Mesendoderm (in vitro differentiated cells): ENCODE measurements at places on chromosomes 1 and 21.

GRCh38 chr1:118986555-118987467, 1.3 kb downstream of the TBX15 start:
- no peak overlapping the region for H3K27ac ChIP-seq
- no peaks in the 10 kb centered on the region for H3K36me3 ChIP-seq
- DNase-seq, result peak; percentile 47
- peaks cover 82% of the 10 kb centered on the region for H3K27me3 ChIP-seq
- peak overlapping the region; percentile 27 for H3K4me3 ChIP-seq

DNA sequence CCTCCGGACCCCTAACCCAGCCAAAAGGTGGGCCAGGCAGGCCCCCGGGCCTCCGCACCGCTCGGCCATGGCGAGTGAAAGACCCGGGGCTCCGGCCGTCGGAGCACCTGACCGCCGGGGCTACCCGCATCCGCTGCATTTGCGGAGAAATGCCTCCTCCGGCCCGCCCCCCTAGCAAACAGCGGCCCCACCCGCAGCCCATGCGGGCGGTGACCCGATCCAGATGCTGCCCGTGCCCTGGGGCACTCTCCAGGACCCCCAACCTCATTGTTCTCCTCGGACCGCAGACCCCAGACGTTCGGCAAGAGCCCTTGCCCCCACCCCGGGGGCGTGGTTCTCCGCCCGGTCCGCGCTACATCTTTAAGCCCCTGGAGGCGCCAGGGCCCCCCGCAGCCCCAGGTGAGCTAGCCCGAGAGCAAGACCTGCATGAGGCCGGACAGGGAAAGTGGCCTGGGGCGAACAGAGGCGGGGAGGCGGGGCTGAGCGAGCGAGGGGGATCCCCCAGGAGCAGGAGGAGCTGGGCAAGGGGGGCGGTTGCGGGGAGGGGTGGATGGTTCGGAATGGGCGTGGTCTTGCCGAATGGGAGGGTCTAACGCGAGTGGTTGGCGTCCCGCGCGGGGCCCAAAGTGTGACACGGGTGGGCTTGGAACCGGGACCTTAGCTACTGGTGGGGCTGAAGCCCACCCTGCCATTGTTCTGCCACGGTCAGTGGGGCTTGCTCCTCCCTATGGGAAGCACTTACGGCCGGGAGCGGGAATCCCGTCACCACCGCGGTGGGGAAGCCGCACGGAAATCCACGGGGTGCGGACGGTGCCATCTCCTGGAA, 6.3 kb upstream of the CRYBG2 start:
- no peak overlapping the region for H3K27ac ChIP-seq
- peak; percentile 55 for DNase-seq
- H3K27me3 ChIP-seq, result no peaks in the 10 kb centered on the region
- H3K4me1 ChIP-seq, result peaks cover 3% of the 10 kb centered on the region
- H3K4me3 ChIP-seq, result peak overlapping the region; percentile 32
- H3K36me3 ChIP-seq, result no peaks in the 10 kb centered on the region

- no peaks in the 10 kb centered on the region for H3K36me3 ChIP-seq
- no peaks in the 10 kb centered on the region for H3K27me3 ChIP-seq
- H3K27ac ChIP-seq, result no peak overlapping the region
- H3K4me3 ChIP-seq, result no peak overlapping the region
- no peak for DNase-seq
Measured at GRCh38 chr1:47875831-47876586, 121.2 kb downstream of the TRABD2B start.

GRCh38 chr1:44775930-44776729, 790 bp downstream of the RPS8 start:
- H3K36me3 ChIP-seq, result peaks cover 14% of the 10 kb centered on the region
- H3K4me1 ChIP-seq, result peaks cover 2% of the 10 kb centered on the region
- H3K27ac ChIP-seq, result peak overlapping the region; percentile 60
- peak overlapping the region; percentile 100 for H3K4me3 ChIP-seq

DNA sequence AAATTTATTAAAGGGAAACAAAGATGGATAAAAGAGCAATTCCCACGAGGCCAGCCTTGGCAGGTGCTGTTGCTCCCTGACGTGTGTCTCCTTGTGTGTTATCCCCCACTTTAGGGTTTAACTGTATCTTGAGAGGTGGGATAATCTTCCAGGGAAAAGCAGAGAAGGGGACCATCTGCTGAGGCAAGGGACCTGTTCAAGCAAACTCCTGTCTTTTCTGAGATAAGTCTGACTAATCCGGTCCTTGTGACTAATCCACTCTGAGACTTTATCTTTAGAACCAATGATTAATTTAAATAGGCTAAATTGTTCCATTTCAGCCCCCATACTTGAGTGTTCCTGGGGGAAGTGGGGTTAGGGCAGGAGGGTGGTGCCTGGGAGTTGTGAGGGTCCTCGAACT, 163.6 kb downstream of the CAMTA1 start:
- no peaks in the 10 kb centered on the region for H3K4me1 ChIP-seq
- H3K27ac ChIP-seq, result no peak overlapping the region
- H3K36me3 ChIP-seq, result no peaks in the 10 kb centered on the region
- no peak overlapping the region for H3K4me3 ChIP-seq
- DNase-seq, result no peak
- H3K27me3 ChIP-seq, result no peaks in the 10 kb centered on the region

DNA sequence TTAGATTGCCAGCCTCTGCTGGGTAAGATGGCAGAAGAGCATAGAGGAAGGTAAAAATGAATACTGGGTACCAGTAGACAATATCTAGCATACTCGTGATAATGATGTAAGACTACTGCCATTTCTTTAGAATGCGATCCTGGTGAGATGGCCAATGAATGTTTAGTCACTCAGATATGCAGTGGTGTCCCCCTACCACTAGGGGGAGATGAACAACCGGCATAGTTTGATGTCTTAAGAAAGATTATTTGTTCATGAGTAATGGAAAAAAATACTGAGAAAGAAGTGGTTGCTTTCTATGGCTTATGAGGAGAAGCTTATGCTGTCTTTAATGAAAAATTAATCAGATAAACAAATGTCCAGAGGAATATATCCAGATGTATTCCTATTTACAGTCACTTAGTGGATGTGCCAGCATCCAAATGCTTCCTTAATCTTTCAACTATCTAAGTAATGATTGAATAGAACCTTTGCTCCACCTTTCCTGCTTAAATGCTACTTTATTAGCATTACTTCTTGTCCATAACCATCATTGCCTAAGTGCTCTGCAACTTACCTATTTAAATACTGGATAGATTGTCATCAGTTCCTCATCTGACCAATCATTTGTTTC, 256.6 kb downstream of the ST6GALNAC3 start:
- no peak overlapping the region for H3K4me3 ChIP-seq
- H3K27ac ChIP-seq, result no peak overlapping the region
- peak; percentile 85 for DNase-seq
- H3K4me1 ChIP-seq, result no peaks in the 10 kb centered on the region
- no peaks in the 10 kb centered on the region for H3K36me3 ChIP-seq

GRCh38 chr1:179814546-179814838, 63.1 kb downstream of the TOR1AIP2 start:
- no peak for DNase-seq
- H3K27me3 ChIP-seq, result no peaks in the 10 kb centered on the region
- H3K4me1 ChIP-seq, result no peaks in the 10 kb centered on the region
- no peak overlapping the region for H3K4me3 ChIP-seq

- DNase-seq, result peak; percentile 67
- no peaks in the 10 kb centered on the region for H3K27me3 ChIP-seq
- H3K4me1 ChIP-seq, result peaks cover 1% of the 10 kb centered on the region
- H3K27ac ChIP-seq, result no peak overlapping the region
Measured at GRCh38 chr1:32989160-32990050, 24.8 kb upstream of the RNF19B start.

DNA sequence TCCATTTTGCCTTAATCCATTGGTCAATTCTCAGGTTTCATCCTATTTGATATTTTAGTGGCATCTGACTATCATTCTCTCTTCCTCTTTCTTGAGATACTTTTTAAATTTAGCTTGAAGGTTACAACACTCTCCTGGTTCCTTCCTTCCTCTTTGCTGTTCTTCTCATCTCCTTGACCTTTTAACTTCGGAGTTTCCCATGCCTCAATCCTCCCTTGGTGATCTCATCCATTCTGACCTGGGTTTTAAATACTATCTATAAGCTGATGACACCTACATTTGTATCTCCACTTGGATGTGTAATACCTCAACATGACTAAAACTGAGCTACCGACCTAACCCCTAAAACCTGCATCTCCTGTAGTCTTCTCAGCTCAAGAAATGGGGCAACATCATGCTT, 4.8 kb upstream of the ZNF687 start:
- no peak overlapping the region for H3K4me3 ChIP-seq
- no peaks in the 10 kb centered on the region for H3K27me3 ChIP-seq
- H3K36me3 ChIP-seq, result no peaks in the 10 kb centered on the region
- no peak overlapping the region for H3K27ac ChIP-seq
- no peaks in the 10 kb centered on the region for H3K4me1 ChIP-seq
- no peak for DNase-seq

DNA sequence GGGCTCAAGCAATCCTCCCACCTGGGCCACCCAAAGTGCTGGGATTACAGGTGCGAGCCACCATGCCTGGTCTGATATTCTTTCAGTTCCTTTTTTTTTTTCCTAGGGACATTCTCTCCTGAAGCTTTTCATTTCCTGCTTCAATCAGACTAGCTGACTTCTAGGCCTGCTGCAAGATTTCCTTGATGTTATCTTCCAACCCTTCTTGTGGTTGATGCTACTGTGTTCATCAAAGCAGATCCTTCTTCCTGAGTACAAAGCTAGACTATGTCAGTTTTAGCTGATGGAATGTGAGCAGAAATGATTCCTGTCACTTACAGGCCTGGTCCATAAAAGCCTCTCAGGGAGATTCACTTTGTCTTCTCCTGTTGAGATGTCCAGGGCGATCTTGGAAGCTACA, 146.4 kb downstream of the CDC7 start:
- H3K36me3 ChIP-seq, result no peaks in the 10 kb centered on the region
- no peak overlapping the region for H3K4me3 ChIP-seq
- H3K27me3 ChIP-seq, result no peaks in the 10 kb centered on the region
- H3K4me1 ChIP-seq, result no peaks in the 10 kb centered on the region
- H3K27ac ChIP-seq, result no peak overlapping the region
- DNase-seq, result no peak

DNA sequence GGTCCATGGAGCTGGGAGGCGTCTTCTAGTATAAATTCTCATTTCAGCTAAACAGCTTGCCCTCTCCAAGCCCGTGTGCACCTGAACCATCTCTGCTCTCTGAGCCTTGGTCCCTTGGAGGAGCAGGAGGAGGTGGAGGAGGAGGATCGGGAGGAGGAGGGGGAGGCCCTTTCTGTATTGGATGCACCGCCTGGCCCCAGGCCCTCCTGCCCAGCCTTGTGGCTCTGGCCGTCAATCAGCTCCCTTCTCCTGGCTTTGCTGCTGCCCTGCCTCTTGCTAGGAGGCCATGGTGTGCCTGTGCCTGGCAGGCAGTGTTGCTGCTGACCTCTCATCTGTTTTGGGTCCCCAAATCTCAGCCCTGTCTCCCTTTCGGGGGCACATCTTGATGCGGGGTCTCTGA, 9.0 kb downstream of the COL18A1 start:
- no peak overlapping the region for H3K4me3 ChIP-seq
- no peak for DNase-seq
- H3K4me1 ChIP-seq, result no peaks in the 10 kb centered on the region
- H3K27me3 ChIP-seq, result no peaks in the 10 kb centered on the region
- H3K36me3 ChIP-seq, result no peaks in the 10 kb centered on the region

- H3K36me3 ChIP-seq, result no peaks in the 10 kb centered on the region
- no peaks in the 10 kb centered on the region for H3K27me3 ChIP-seq
- H3K27ac ChIP-seq, result no peak overlapping the region
- peaks cover 17% of the 10 kb centered on the region for H3K4me1 ChIP-seq
- no peak overlapping the region for H3K4me3 ChIP-seq
Measured at GRCh38 chr1:160197231-160197630, 6.9 kb downstream of the CASQ1 start.

DNA sequence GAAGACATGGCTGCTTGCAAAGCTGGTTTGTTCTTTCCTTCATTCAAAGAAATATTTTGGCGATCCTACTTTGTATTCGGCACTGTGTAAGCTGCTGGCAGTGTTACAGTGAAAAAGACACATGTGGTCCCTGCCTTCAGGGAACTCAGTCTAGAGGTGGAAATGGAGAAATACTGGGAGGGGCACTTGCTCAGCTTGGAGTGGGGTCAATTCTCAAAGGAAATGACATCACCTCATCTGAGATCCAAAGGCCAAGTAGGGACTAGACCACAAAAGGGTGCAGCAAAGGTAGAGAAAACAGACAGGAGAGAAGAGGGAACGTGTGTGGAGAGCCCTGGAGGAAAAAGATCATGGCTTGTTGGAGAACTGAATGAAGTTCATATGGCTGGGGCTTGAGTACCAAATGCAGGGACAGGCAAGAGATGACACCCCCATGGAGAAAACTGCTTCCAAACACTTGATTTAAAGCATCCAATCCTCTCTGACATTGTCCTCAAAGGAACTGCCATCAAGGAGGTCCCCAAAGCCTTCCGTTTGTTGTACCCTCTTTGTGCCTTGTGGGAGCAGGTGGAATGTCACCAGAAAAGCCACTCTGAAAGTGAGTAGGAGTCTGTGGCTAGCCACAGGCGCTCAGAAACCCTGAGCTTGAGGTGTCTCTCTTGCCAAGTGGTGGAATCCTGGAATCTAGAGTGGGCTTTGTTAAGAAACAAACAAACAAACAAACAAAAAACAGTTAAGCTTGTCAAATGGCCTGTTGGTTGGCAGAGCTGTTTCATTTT, 48.3 kb upstream of the TDRD10 start:
- no peaks in the 10 kb centered on the region for H3K4me1 ChIP-seq
- H3K27ac ChIP-seq, result no peak overlapping the region
- no peak overlapping the region for H3K4me3 ChIP-seq
- no peaks in the 10 kb centered on the region for H3K36me3 ChIP-seq

- H3K4me1 ChIP-seq, result no peaks in the 10 kb centered on the region
- no peak for DNase-seq
- no peak overlapping the region for H3K4me3 ChIP-seq
- H3K36me3 ChIP-seq, result no peaks in the 10 kb centered on the region
- no peaks in the 10 kb centered on the region for H3K27me3 ChIP-seq
Measured at GRCh38 chr1:152884085-152884484, 6.0 kb downstream of the SMCP start.

GRCh38 chr21:38269576-38269936, 12.8 kb downstream of the KCNJ15 start:
- H3K36me3 ChIP-seq, result no peaks in the 10 kb centered on the region
- no peaks in the 10 kb centered on the region for H3K4me1 ChIP-seq
- no peaks in the 10 kb centered on the region for H3K27me3 ChIP-seq
- no peak overlapping the region for H3K27ac ChIP-seq
- no peak for DNase-seq

- no peaks in the 10 kb centered on the region for H3K36me3 ChIP-seq
- DNase-seq, result no peak
- H3K27ac ChIP-seq, result no peak overlapping the region
- no peaks in the 10 kb centered on the region for H3K27me3 ChIP-seq
Measured at GRCh38 chr1:10775763-10776162, 20.7 kb downstream of the CASZ1 start.

DNA sequence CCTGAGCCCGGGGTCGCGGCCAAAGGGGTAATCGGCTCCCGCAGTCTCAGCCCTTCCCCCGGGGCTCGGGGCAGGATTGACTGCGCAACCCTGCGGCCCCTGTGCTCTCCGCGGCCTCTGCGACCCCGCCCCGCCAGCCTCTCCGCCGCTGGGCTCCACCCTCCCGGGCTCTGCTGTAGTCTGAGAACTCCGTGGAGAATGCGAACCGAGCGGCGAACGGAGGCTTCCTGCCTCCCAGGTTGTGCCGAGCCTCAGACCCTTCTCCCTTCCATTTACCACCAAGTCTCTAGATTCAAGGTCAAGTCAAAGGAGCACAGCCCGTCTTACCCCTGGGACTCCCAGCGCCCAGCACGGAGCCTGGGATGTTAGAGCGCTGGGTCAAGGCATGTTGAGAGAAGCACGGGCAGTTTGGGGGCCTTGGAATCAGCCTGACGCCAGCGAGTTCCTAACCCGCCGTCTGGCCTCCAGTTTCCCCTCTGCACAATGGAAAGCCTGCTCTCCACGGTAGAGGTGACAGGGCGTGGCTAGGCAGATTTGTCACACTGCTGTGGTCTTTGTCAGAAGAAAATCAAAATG, 3.0 kb downstream of the ATP2B4 start:
- H3K4me3 ChIP-seq, result peak overlapping the region; percentile 46
- peaks cover 3% of the 10 kb centered on the region for H3K27me3 ChIP-seq
- peak; percentile 73 for DNase-seq
- H3K36me3 ChIP-seq, result no peaks in the 10 kb centered on the region
- peaks cover 5% of the 10 kb centered on the region for H3K4me1 ChIP-seq
